ENCODE measurements at places on chromosomes 5 and 9. TPM values are rescaled to one million over a fixed set of nuclear protein-coding genes. Genes with fewer than 3 reads are reported as not detected.

The COL5A1 gene
- total RNA-seq = 8.4 TPM

The SPATA31C1 gene
- total RNA-seq = not detected

The CDKN2B gene
- total RNA-seq = 83.2 TPM

The C8G gene
- not detected for total RNA-seq

The PRR16 gene
- not detected for total RNA-seq
